CD4-positive, alpha-beta T cell treated with Interleukin-4 for 4 hours (primary cell): ENCODE measurements at places on chromosomes 3 and 15.

- peak; percentile 81 for DNase-seq
Observed at GRCh38 chr3:31462050-31462569, 70.6 kb upstream of the STT3B start.

- DNase-seq, result no peak
Observed at GRCh38 chr15:78977591-78978347, 32.9 kb upstream of the CTSH start.

GRCh38 chr3:42123012-42123581 is 31.9 kb downstream of the TRAK1 start:
- DNase-seq, result no peak

- DNase-seq, result no peak
Observed at GRCh38 chr3:178283561-178283960, 252.7 kb upstream of the KCNMB2 start.

DNA sequence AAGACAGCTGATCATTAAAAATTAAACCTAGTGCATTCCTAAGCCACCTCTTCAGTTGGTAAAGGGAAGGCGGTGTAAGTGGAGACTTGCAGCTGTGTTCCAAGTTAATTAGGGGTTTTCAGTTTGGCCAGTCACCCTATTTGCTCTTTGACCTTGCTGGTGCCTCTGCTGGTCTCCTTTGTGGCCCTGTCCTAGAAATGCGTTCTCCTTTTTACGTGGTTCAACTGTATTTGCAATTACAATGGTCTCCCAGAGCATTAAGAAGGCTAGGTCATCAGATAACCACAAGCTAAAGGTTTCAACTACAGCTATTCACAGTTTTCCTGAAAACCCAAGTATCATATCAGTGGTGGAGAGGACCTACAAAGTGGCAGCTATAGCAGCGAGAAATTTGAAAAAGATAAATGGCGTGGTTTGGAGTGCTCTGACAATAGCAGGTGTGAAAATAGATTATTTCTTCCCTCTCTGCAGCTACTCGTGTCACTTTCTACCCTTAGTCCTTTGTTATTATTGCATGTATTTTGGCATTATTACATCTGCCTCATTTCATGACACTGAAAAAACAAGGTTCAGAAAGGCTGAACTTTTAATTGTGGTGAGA is 203.5 kb upstream of the TBC1D5 start:
- DNase-seq, result no peak

DNA sequence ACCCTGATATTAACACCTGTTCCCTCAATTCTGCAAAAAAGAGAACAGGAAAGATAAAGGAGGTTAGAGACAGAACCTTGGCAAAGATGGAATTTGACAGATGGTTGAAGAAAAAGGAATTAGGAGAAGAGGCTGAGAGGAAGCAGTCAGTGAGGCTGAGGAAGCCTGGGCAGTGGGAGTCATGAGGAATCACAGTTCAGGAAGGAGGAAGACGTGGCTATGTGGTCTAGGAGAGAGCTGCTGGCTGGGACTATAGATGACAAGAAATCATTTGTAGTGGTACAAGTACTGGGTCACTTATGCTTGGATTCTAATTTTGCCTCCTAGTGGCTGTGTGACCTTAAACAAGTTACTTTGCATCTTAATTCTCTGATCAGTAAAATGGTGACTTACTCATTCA is 49.0 kb downstream of the LARS2 start:
- no peak for DNase-seq

DNA sequence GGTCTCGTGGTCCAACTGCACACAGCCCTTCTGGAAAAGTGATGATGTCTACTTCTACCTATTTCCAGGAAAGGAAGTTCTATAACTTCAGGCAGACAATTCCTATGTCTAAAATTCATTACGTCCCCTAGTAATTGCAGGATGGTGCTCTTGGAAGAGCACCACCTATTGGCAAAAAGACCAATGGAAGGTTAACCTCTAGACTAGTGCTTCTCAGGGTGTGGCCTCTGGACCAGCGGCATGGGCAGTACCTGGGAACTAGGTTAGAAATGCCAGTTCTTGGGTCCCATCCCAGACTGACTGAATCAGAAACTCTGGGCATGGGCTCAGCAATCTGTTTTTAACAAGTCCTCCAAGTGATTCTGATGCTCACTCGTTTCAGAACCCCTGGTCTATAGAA is 258.3 kb upstream of the ICE2 start:
- DNase-seq, result no peak
